ENCODE measurements at places on chromosomes 3 and 15. TPM values are rescaled to one million over a fixed set of nuclear protein-coding genes. Genes with fewer than 3 reads are reported as not detected.

LSAMP gene
- 4.4 TPM for polyA plus RNA-seq

CLRN1 gene
- polyA plus RNA-seq: not detected

GREM1 gene
- 0.49 TPM for polyA plus RNA-seq

ADAMTS17 gene
- 0.09 TPM for polyA plus RNA-seq

CTDSPL gene
- polyA plus RNA-seq: 22.3 TPM

THPO gene
- 3.1 TPM for polyA plus RNA-seq

GABRA5 gene
- polyA plus RNA-seq: 0.10 TPM

MBNL1 gene
- polyA plus RNA-seq: 18.1 TPM

TM4SF18 gene
- polyA plus RNA-seq: not detected
